Stimulated activated CD8-positive, alpha-beta memory T cell treated with anti-CD3 and anti-CD28 coated beads, Interleukin-7, amount 100 ng/mL, for 4 hours (primary cell): ENCODE measurements at places on chromosomes 3 and 15.

DNA sequence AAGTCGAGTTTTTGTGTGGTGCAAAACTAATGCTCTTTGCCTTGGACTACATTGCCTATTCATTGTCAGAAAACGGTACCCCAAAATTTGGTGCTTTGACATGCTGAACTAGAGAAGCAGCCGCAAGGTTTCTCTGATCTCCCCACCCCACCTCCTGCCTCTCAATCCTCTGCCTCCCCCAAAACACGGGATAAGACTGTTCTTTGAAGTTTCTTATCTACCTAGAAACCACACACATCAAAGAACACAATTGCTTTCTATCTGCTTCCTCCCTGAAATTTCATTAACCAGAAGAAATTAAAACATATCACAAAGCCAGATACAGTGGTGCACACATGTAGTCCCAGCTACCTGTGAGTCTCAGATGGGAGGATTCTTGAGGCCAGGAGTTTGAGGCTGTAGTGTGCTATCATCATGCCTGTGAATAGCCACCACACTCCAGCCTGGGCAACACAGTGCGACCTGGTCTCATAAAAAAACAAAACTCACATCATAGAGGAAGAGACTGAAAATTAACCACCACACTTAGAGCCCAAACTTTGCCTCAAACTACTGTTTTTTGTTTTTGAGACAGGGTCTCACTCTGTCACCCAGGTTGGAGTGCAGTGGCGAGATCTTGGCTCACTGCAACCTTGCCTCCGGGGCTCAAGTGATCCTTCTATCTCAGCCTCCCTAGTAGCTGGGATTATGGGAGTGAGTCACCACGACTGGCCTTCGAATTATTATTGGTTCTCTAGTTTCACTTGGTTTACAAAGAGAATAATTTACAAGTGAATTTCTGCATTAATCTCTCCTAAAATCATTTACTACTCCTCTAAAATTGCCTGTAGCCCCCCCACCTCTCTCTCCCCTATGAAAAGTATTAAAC lies 2.7 kb upstream of the PCNP start:
- no peak for DNase-seq

DNA sequence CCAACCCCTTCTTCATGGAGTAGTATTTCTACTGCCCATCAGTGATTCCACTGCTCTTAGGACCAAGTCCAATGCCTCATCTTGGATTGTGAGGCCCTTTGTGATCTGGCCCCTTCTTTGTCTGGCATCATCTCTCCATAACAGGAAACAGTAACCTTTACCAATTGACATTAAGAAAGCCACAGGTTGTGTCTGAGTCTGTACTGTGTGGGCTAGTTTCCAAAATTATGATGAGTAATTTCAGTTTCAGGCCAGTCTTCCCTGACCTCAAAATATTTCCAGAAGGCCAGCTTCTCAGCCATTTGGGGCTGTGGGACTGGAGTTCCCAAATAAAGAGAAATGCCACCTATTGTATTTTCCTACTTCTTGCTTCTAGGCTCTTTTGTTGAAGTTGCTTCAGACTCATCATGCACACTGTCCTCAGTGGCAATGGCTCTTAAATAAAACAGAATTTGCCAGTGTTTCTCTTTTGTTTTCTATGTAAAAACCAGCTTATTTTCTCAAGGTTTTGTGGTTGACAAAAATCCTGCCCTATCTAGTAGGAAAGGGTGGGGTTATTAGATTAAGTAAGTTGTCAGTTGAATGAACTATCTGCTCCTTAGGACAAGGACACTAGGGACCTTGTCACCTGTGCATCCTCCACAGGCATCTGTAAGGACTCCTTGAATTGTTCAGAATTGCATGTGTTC lies 47.0 kb upstream of the ACKR4 start:
- DNase-seq, result no peak

GRCh38 chr3:72625602-72626337 lies 222.5 kb downstream of the SHQ1 start:
- DNase-seq, result no peak

GRCh38 chr3:82376883-82377282 lies 615.4 kb upstream of the GBE1 start:
- DNase-seq, result no peak

DNA sequence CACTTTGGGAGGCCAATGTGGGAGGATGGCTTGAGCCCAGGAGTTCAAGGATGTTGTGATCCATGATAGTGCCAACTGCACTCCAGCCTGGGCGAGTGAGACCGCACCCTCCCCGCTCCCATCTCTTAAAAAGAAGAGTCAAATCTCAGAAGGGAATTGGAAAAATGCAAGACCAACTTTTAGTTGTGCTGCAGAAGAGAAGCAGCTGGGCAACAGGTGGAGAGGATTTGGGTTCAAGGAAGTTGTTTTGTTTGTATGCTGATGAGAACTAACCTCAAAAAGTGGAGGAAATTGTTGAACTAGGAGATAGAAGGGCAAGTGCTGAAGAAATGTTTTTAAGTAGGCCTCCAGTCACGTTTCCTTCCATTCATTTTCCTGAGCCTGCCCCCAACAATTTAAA lies 12.8 kb upstream of the PDCD7 start:
- no peak for DNase-seq

DNA sequence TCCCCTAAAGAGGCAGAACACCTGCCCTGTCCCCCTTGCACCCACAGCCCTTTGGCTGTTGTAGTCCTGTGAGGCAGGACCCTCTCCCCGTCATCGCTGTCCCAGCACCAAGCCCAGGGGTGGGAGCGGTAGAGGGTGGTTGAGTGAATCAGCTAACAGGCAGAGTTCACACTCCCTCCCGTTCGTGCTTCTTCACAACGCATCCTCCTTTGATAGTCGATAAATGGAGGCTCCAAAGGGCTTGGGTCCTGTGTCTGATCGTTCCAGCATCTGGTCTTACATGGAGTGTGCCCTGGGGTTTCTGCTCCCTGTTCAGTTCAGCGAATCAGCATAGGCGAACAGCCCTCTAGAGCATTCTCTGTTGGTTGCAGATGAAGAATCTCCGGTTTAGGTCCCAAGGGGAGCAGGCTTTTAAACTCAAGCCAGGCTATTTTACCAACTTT lies 820 bp upstream of the HMCES start:
- no peak for DNase-seq

DNA sequence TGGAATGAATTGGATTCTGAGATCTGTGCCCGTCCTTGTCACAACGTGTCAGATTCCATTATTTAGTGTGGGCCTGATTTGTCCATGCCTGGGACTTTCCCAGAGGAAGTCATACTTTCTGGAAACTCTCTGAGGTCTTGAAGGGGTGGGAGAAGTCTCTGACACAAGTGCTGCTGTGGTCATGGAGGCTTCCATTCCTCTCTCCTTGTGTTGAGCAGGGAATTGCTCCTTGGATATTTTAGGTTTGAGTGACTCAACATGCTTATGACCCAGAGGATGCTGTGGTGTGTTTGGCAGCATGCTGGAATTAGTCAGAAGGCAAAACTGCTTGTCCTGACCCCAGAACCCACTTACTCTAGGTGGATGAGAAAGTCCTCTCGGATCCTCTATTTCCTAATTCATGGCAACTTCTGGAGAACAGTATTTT lies 132.1 kb downstream of the LPP start:
- DNase-seq, result no peak

DNA sequence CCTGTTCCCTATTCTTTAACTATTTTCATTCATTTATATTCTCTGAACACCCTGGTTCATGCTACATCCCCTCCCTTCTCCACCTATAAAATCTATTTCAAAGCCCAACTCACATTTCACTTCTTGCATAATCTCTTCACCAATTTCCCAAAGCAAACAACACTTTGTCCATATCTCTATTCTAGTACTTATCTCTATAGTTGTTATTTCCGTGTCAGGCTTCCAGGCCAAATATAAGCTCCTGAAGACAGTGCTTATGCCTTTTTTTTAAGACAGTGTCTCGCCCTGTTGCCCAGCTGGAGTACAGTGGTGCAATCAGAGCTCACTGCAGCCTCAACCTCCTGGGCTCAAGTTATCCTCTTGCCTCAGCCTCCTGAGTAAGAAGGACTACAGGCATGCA lies 43.6 kb downstream of the DNAH12 start:
- no peak for DNase-seq

DNA sequence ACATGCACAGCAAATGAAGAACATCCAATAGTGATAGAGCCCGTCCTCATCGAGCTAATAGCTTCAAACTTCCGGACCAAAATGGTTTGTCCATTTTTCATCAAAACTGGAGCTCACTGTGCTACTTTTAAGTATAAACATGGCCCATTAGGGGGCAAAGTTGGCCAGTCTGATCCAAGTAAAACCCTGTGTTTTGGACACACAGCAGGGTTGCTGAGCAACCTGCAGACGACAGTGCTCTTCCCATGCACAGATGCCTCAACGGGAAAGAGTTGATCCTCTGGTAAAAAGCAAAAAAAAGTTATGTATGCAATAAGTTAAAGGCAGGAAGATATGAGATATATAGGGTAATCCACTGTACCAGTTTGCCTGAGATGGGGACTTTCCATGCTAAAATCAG lies 244.0 kb upstream of the THBS1 start:
- DNase-seq, result no peak

DNA sequence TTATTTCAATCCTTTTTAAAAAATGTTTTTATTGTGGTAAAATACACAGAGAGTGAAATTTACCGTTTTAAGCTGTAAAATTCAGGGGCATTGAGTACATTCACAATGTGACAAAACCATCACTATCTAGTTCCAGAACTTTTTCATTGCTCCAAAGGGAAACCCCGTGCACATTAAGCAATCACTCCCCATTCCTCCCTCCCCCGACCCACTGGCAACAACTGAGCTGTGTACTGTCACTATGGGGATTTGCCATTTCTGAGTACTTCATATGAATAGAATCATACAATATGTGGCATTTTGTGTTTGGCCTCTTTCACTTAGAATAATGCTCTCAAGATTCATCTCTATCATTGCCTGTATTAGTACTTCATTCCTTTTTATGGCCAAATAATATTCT lies 45.5 kb upstream of the BOC start:
- no peak for DNase-seq

DNA sequence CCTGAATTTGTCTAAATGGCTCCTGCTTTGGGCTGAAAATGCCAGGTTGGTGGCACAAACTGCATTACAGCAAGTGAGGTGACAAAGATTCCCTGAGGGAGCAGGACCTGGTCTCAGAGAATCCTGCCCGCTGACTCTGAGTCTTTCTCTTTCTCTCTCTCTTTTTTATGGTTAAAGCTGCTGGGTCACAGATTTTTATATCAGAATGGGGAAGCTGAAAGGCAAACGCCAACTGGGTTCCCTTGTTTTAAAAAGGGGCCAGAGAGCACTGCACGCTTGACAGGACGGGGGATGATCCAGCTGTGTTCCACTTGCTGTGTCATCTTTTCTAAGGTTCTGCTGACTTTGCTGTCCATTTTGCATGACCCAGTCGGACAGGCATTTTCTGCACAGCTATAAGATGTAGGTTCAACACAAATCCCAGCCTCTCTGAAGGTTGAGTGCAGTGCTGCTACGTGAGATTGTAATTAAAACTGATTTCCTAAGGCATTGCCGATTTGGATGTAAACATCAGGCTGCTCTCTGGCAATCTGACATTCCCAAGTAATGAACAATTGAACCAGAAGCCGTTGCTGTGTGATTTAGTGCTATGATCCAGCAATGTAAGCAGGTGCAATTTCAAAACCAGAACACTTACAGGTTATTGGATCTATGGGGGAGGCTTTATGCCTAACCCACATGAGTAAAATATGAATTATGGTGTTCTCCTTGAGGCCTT lies 25.8 kb downstream of the ARHGEF3 start:
- no peak for DNase-seq

DNA sequence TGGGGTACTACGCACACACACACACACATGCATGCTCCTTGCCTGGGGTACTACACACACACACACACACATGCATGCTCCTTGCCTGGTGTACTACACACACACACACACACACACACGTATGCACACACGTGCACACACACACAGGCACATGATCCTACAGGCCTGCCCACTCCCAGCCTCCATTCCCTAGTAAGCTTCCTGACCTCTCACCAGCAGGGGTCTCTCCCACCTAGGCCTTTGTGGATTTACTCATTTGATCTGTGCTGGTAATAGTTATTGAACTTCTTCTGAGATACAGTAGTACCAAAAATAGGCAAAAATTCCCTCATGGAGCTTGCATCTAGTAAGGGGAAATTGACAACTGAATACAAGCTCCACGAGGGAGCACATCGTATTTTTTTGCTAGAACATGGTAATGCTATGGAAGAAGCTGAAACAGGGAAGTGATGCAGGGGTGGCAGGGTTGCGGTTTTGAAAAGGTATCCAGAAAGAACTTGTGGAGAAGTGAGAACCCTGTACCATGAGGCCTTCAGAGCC lies 19.1 kb downstream of the TTC21A start:
- no peak for DNase-seq

- DNase-seq, result no peak
Observed at GRCh38 chr15:80849308-80849707, 70.1 kb downstream of the CEMIP start.

DNA sequence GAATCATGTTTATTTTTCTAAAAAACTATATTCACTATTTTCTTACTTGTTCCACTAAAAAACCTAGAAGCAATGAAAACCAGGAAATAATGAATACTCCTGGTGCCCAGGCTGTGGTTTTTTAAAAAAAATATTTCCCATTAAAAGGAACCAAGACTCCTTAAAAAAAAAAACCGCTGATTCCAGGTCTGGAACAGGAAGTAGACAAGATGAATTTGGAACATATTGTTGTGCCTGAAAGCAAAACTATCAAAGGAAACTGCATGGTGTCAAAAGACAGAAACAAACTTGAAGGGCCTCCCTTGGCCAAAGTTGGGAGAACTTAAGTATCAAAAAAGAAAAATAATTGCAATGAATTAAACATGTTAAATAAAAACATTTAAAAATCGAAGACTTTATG lies 245.3 kb upstream of the P2RY1 start:
- DNase-seq, result no peak

- no peak for DNase-seq
Observed at GRCh38 chr3:14512281-14512941, 27.7 kb downstream of the GRIP2 start.

GRCh38 chr3:31027914-31028313 lies 133.5 kb upstream of the GADL1 start:
- no peak for DNase-seq

GRCh38 chr3:182954553-182955235 lies 25.6 kb downstream of the DCUN1D1 start:
- no peak for DNase-seq

GRCh38 chr3:88785841-88786240 lies 321.6 kb upstream of the EPHA3 start:
- no peak for DNase-seq

GRCh38 chr3:190318666-190319065 lies 3.6 kb downstream of the CLDN1 start:
- no peak for DNase-seq

GRCh38 chr15:60469893-60470641 lies 8.9 kb downstream of the ICE2 start:
- DNase-seq, result no peak

DNA sequence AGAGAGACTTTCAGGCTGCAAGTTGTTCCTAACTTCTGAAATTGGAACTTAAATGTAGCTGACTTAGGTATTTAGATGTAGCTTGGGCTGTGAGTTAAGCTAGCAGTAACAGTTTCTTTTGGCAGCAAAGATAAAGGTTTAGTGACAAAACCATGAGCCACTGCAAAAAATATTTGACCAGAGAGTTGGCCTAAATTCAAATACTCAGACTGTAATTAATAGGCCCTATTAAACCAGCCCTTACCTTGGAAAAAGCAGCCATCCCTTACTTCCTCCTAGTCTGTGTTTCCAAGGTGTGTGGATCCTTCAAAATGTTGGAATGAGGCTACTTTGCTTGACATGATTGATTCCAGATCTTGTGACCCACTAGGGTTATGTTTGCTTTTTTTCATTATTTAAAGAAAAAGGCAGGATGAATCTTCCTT lies 8.2 kb downstream of the TPM1 start:
- no peak for DNase-seq

- no peak for DNase-seq
Observed at GRCh38 chr3:15934389-15935195, 136.8 kb upstream of the ANKRD28 start.

GRCh38 chr3:171251835-171252234 lies 208.4 kb downstream of the TNIK start:
- no peak for DNase-seq
